ENCODE measurements at places on chromosomes 1 and 21.
A peak's percentile ranks its signal among the peaks of the same experiment; 100 is the strongest.

- no peaks in the 10 kb centered on the region for H3K36me3 ChIP-seq
- no peaks in the 10 kb centered on the region for H3K4me1 ChIP-seq
- no peak overlapping the region for H3K4me3 ChIP-seq
- H3K27ac ChIP-seq = no peak overlapping the region
- DNase-seq = no peak
- peaks cover 13% of the 10 kb centered on the region for H3K27me3 ChIP-seq
Measured at GRCh38 chr1:212971312-212971711, 21.0 kb downstream of the VASH2 start.

DNA sequence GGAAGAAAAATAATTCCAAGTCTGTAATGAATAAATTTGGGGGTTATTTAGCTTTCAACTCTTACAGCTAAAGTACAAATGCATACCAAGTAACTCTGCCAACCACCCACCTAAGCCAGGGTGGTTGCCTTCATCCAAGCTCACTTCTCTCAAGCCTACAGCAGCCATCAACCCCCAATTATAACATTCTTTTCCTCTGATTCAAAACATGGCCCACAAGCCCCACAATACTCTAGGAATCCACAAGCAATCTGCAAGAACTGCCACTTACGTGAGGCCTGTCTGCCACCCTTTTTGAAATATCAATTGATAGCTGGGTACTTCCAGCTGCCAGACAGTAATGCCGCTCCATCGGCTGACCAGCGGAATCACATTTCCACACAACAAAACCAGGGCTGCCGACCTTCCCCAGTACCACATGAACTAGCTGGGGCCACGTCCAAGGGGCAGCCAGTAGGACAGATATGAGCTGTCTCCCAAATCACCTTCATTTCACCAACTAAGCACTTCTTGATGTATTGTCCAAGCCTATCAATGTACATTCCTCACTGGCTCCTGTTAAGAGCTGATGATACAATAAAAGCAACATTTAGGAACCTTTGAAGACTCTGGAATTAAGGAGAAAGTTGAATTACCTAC lies 3.2 kb downstream of the LBR start:
- H3K4me3 ChIP-seq = peak overlapping the region; percentile 94
- H3K27me3 ChIP-seq = no peaks in the 10 kb centered on the region
- peaks cover 43% of the 10 kb centered on the region for H3K4me1 ChIP-seq
- peaks cover 56% of the 10 kb centered on the region for H3K36me3 ChIP-seq

- no peaks in the 10 kb centered on the region for H3K36me3 ChIP-seq
- H3K27ac ChIP-seq = peak overlapping the region; percentile 91
- peak; percentile 90 for DNase-seq
- H3K4me1 ChIP-seq = peaks cover 40% of the 10 kb centered on the region
- no peak overlapping the region for H3K4me3 ChIP-seq
Measured at GRCh38 chr1:23613191-23614031, 54.1 kb upstream of the ID3 start.

- DNase-seq = peak; percentile 36
- no peaks in the 10 kb centered on the region for H3K4me1 ChIP-seq
- H3K4me3 ChIP-seq = no peak overlapping the region
- H3K36me3 ChIP-seq = no peaks in the 10 kb centered on the region
- no peak overlapping the region for H3K27ac ChIP-seq
Measured at GRCh38 chr1:86018283-86018923, 138.2 kb downstream of the COL24A1 start.

GRCh38 chr1:108877348-108878159 lies 769 bp downstream of the GPSM2 start:
- H3K27me3 ChIP-seq = peaks cover 3% of the 10 kb centered on the region
- DNase-seq = no peak
- peak overlapping the region; percentile 41 for H3K4me3 ChIP-seq
- no peaks in the 10 kb centered on the region for H3K36me3 ChIP-seq
- H3K4me1 ChIP-seq = peaks cover 32% of the 10 kb centered on the region
- peak overlapping the region; percentile 58 for H3K27ac ChIP-seq

GRCh38 chr1:103416681-103417286 lies 108.7 kb upstream of the RNPC3 start:
- no peak for DNase-seq
- H3K27me3 ChIP-seq = no peaks in the 10 kb centered on the region
- H3K4me3 ChIP-seq = no peak overlapping the region
- H3K27ac ChIP-seq = no peak overlapping the region
- H3K36me3 ChIP-seq = no peaks in the 10 kb centered on the region

Data from DND-41 (cell line).